ENCODE measurements at places on chromosomes 4 and X.

DNA sequence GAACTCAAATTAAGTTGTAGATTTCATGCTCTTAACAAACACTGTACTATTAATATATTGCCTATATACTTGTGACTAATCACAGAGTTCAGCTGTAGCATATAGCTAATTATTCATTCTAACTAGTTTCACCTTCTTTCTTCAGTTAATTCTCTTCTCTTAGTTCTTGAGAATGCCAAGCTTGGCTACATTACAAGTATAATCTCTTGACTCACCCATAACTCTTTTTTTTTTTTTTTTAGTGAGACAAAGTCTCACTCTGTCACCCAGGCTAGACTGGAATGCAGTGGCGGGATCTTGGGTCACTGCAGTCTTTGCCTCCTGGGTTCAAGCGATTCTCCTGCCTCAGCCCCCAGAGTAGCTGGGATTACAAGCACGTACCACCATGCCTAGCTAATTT is 5.4 kb downstream of the KLHL5 start:
- DNase-seq, result no peak

- no peak for DNase-seq
Observed at GRCh38 chrX:152601848-152602616, 35.7 kb upstream of the GABRQ start.

- DNase-seq, result no peak
Observed at GRCh38 chr4:182400790-182401189, 157.6 kb downstream of the TENM3 start.

DNA sequence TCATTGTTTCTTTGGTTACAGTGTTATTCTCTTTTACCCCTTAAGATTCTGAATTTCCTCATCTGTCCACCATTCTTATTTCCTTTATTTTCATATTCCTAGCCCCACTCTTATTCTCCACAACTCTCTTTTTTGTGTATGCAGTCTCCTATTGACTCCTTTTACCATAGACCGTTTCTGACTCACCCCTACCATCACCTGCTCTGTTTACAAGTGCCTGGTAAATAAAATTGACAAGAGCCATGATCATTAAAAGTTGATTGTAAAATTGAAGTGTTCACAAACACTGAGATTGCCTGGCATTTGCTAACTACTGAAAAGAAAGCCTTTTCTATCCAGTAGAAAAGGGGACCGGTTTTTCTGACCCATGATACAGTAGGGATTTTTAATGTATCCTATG is 54.4 kb downstream of the MRPL1 start:
- no peak for DNase-seq

- DNase-seq, result no peak
Observed at GRCh38 chr4:123619895-123620294, 223.3 kb downstream of the SPRY1 start.

DNA sequence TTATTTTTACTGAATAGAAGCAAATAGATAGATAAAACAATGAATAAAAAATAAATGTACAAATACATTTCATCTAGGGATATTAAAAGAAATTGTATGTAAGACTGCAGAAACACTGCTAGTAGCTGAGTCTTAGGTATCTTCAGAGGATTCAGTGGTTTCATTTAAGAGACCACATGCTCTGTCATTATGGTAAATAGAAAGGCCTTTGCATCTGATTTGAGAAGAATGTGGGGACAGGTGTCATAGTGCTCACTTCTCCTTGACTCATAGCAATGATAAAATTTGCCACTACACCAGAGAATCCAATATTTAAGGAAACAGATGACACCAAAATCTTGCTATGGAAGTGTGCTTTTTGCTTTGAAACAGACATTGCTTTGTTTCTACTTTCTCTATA is 59.8 kb upstream of the PPP1R2C start:
- DNase-seq, result no peak
